Kasumi-1 (cell line): ENCODE measurements at places on chromosomes 6 and 20.

- DNase-seq, result peak; percentile 74
These were observed 240.9 kb downstream of the PHACTR1 start for GRCh38 chr6:12957321-12958051.

- DNase-seq, result no peak
These were observed 49.0 kb upstream of the RANBP9 start for GRCh38 chr6:13760307-13761304.

GRCh38 chr20:44020406-44021148 is 105.9 kb downstream of the TOX2 start:
- DNase-seq, result no peak

DNA sequence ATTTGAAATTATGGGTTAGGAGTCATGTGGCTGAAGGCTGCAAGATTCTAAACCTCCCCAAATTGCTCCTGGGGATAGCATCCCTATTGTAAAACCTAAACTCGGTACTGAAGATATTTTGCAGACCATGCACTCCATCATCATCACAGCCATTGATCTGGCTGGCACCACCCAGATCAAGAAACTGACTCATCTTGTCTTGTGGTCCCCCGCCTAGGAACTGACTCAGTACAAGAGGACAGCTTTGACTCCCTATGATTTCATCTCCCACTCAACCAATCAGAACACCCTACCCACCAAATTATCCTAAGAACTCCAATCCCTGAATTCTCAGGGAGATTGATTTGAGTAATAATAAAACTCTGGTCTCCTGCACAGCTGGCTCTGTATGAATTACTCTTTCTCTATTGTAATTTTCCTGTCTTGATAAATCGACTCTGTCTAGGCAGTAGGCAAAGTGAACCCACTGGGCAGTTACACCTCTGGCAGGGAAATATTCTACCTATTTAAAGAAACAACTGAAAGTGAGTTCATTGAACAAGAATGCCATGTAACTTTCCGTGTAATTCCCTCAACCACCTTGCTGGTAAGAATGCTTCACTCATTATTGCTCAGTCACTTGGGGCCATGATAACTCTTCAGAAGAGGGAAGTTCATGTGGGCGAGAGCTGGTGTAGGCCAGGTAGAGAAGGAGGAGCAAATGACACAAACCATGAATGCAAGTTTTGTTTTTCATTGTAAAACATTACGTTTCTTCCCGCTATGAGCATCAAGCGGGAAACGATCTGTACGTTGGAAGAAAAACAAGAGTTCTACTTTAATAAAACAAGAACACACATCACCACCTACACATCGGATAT is 602.9 kb upstream of the ARID1B start:
- DNase-seq, result no peak

GRCh38 chr6:6678185-6678671 is 89.7 kb downstream of the LY86 start:
- DNase-seq, result no peak

DNA sequence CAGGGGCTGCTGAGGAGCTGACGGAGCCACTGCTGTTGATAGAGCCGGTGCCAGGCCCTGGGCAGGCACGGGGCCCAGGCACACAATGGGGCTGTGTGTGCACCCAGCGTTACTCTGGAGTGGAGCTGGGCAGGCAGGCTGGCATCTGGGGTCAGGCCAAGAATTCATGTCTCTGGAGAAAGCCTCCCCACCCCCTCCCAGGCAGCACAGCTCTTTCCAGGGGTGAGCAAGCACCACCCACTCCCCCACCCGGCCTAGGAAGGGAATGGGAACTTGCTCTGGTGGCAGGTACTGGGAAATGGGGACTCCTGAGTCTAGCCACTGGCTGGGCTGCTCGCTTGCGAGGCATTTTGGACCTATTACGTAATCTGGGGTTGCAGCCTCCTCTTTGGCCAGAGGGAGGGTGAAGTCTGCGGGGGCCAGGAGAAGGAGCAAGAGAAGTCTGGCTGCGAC is 22.7 kb downstream of the TFEB start:
- no peak for DNase-seq

DNA sequence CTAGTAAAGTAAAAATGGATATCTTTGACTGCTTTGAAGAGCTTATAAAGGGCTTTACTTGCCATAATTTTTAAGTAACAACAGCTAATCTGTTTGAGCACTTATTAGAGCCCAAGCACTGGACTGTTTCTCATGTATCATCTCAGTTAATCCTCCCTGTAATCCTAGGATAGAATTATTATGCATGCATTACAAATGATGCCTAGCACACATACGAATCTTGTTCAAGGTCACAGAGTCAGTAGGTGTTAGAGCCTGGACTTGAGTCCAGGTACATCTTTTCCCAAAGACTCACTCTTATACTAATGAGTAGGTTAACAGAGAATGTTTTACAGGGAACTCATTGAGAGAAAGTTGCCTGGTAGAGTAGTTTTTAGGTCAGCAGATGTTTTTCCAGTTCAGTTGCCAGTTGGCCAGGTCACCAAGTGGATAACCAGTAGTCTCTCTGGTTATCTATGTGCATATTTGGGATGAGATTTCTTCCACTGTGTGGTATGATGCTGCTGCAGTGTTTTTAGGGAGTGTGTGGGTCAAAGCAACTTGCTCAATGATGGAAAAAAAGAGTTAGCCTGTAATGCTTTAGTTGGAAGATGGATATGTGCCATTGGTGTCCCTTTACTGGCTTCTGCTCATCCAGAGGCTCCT is 32.3 kb upstream of the LAMA4 start:
- DNase-seq, result no peak

DNA sequence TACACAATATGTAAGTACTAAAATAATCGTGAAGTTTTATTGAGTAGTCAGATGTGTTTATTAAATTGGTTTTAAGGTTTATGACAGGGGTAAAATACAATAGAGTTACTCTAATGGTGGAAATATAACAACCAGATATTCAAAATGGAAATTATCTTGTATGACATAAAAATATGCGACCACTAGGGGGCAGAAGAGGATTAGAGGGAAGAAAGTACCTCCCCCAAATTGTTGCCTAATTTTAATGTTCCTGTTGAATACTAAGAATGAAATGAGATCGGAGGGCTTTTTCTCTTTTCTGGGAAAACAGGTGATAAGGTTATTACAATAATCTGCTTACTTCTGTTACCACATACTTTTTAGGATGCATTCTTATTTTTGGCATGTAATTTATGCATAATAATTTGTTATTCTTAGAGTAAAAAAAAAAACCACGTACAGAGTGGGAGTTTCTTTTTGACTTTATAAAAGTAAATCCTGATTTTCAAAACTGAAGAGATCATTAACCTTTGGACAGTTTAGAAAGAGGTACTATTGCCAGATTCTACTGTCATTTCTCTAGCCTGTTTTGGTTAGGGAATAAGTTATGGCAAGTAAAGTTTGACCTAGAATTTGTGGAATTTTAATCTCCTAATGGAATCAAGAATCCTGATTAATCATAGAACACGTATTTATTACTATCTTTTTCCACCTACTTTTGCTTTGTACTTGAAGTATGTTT is 159.2 kb downstream of the CD109 start:
- peak; percentile 86 for DNase-seq

DNA sequence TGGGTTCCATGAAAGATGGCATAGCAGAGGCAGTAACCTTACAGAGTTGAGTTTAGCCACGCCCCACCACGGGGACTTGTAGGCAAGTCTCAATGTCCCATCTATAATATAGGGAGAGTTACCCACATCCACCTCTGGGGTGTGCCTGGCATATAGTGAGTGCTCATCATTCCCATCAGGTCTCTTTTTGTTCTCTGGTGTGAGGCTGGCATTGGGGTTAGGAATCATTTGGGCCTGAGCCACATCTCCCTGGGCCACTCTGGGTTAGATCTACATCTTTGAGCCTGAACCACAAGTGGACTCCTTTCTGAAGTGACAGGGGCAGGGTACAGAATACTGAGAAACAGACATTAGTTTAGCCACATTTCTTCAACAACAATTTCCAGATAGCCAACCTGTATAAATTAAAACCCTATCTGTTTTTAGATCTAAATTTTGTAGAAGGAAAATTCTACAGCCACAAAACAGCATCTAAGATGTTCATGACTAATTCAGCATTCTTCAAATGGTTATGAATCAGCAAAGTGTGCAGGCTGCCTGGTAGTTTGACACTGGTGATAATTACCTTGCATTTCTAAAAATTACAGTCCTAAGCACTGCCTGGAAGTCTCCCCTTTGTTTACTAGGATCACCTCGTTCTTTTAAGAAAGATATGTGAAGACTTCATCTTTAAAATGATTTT is 20.1 kb downstream of the RNF24 start:
- DNase-seq, result no peak

DNA sequence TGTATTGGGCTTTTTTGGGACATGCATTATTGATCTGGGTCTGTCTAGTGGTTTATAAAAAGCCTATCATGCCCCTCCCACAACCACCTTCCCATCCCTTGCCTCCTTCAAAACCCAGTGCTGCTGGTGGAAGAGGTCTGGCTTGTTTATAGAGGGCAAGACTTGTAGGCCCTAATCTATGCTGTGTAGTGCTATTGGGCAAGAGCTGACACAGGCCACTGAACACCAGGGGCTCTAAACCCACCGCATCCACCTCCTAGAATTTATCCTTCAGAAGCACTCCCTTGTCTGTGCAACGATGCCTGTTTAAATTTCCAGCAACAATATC is 30.9 kb downstream of the SULF2 start:
- DNase-seq, result no peak

DNA sequence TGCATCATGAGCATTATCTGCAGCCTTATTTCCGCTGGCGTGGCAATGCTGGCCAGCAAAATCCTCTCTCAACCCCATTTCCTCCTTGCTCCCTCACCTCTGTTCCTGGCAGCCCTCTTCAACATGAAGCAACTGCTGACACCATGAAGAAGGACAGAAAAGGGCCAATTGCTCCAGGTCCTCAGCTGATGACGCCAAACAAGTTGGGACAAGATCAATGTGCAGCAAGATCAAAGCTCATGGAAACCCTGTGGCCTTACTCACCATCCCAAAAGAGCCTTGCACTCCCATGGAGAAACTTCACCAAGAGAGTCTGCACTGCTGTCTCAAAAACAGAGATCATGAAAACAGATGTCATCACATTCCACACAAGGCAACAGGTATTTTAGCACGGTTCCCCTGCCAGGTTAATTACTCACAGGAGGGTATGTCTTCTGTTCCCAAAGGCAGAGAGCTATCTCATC is 7.4 kb downstream of the GFOD1 start:
- DNase-seq, result no peak

DNA sequence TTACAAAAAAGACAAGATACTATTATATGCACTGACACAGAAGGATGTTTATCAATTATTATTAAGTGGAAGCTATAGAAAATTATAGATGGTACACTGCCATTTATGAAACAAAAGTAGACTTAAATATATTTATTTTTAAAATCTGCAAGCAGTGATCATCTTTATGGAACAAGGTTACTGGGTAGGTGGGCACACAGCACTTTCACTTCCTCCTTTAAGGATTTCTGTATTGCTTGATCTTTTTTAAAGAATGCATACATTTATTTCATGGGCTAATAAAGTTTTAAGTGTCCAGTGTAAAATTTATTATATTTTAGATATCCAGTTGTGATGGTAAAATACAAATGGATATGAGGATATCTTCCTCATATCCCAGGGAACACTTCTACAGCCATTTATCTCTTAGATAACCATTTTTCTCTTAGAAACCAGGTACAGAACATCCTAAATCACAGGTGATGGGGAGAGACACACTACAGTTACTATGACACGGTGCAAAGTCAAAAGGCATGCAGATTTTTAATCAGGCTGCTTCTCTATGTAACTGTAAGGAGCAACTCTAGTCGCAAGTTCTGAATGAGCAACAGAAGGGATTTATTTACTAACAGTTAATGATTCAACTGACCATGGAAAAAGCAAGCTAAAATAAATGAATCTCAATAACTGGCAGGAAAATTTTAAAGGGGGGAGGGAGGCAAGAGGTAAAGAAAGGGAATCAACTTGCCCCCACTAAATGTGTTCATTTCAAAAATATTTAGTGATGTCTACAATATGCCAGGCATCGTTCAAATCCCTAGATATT is 2.2 kb downstream of the FBXL4 start:
- peak; percentile 11 for DNase-seq

DNA sequence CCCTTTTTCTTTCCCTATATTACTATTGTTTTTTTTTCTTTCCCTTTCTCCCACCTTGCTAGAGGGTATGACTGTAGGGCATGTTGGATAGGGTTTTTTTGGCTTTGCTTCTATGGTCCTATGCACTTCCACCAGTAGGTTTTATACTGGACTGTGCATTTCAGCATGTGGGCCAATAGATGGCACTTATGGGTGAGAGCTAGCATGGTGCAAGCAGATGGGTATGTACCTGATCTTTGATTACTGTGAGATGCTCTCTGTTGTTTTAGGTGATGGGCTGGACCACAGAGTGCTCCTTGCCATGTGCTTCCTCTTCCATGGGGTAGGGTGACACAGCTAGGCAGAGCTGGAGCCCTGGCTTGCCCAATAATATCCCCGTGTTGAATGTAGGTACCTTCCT is 128.5 kb upstream of the CHD6 start:
- no peak for DNase-seq

GRCh38 chr6:14784596-14785492 is 461.0 kb upstream of the JARID2 start:
- DNase-seq, result no peak

DNA sequence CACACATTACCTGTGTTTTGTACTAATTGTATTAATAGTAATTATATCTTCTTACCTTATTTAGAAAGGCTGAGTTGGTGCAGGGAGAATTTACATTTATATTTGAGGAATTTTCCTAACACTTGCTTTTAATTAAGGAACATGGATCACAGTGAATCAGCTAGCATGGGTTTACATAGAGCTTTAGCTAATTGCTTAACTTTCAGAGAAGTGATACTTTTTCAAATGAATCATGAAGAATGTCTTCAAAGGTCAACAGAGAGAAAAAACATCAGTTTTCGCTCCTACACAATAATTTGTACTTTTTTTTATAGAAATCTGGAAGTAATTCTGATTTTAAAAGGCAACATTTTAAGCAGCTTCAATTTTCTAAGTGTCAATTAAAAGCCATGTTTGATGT is 195.0 kb upstream of the HEY2 start:
- DNase-seq, result no peak

DNA sequence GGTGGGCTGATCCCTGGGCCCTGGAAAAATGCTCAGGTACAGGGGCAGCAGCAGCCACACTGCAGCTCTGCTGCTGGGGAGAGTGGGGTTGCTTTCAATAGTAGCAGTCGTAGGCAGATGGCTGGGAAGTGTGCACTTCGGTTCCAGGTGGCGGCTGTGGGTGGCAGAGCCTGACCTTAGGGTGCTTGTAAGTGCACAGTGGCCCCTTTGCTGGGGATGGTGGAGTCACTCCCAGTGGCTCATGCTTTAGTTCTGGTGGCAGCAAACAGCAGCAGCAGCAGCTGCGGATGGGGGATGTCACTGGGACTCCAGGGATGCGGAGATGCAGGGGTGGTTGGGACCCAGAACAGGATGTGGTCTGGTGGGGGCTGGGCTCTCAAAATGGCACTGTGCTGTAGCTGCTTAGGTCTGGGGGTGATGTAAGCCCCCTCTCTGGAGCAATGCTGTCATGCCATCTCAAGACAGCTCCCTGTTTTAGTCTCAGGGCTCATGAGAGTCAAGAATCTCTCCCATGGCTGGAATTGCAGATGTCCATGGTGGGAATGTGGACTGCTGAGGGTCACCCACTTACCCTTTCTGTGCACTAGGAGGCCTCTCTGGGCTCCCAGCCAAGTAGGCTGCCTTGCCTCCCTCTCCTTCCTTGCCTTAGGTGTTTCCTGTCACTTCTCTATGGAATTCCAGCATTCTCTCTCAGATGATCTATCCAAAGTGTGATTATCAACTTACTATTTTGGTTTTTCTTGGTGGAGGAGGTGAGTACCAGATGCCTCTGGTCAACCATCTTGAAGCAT is 146.7 kb upstream of the SLC22A23 start:
- no peak for DNase-seq
